ENCODE measurements at places on chromosomes 5 and 9.

GRCh38 chr5:141853895-141854626 lies 24.1 kb downstream of the PCDH1 start:
- no peak for DNase-seq

GRCh38 chr5:171149772-171150171 lies 159.3 kb upstream of the TLX3 start:
- DNase-seq: no peak

DNA sequence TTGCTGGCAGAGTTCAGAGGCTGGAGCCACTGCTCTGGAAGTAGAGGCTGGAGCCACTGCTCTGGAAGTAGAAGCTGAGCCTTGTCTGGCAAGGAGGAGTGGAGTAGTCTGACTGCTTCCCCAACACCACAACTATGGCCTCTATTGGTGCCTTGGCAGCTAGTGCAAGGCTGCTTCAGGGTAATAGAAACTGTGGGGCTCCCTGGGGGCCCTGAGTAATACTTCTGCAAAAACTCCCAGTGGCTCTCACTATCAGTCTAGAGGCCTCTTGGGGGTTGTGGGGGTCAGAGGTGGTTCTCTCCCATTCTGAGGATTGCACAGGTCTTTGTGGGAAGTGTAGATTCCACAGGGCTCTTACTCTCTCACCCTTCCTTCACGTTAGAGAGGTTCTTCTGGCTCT lies 629.0 kb upstream of the PTPRD start:
- DNase-seq: no peak

GRCh38 chr5:108436696-108437095 lies 54.8 kb upstream of the FBXL17 start:
- DNase-seq: no peak

GRCh38 chr9:97284798-97285197 lies 22.7 kb upstream of the CCDC180 start:
- DNase-seq: no peak

DNA sequence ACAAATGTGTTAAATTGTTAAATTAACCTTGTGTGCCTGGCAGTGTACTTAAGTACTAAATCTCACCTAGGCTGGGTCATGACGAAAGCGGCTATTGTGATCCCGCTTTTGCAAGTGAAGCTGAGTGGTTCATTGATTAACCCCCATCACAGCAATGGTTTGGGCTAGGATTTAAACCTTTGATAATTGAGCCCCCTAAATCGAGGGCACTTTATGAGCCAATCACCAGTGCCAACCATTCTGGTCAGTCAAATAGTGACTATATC lies 22.8 kb downstream of the HNRNPK start:
- no peak for DNase-seq

DNA sequence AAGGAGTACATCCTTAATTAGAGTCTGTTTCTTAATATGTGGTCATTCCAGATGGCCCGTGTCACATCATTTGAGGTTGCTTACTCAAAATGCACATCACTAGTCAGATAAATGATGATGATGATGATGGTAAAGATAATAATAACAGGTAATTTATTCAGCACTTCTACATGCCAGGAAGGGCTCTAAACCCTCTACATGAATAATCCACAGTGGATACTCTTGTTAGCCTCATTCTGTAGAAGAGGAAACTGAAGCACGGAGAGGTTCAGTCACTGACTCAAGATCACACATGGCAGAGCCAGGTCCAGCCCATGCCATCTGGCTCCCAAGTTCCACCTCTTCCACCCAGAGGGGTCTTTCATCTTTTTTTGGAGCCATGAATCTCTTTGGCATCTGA lies 11.7 kb downstream of the SH3PXD2B start:
- no peak for DNase-seq

- DNase-seq: no peak
Measured at GRCh38 chr5:141704782-141705297, 22.8 kb upstream of the ARAP3 start.

GRCh38 chr9:124835026-124835557 lies 18.2 kb upstream of the WDR38 start:
- DNase-seq: no peak

GRCh38 chr5:110321117-110321516 lies 405.4 kb downstream of the TMEM232 start:
- DNase-seq: no peak

DNA sequence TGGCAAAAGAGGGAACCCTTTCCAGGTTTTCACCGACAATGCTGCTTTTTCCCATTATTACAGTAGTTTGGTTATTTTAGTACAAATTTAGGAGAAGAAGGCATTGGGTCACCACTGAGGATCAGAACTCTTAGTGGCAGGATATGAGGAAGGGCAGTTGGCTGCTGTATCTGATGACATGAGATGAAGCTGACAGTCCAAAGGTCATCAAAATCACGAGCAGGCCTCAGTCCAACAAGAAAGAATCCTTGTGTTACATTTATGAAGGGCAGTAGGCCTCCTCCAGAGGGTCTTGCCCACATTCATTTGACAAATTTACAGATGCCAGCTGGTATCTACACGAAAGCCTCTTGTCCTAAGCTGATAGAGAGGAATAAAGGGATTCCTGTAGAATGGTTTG lies 49.5 kb upstream of the COL15A1 start:
- DNase-seq: no peak

DNA sequence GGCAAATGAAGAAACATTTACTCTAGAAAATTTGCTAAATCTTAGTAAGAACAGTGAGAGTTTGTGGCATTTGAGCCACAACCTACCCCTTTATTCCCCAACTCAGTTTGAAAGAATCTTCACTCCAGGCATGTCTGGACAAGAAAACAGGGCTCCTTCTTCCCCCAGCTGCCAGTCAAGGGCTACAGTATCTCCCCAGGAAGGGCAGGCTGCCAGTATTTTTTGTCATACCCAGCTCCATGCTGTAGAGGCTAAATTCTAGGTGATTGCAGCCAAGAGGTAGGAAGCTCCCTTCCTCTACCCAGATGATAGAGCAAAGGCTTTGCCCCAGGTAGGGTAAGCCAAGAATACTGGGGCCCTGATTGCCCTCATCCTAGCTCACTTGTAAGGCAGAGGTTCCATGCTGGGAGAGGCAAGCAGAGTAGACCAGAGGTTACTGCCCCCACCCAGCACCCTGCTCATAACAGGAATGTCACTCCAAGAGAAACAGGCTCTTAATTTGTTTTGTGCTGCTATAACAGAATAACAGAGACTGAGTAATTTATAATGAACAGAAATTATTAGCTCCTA lies 20.0 kb upstream of the GRPEL2 start:
- DNase-seq: no peak

GRCh38 chr9:117929868-117930267 lies 225.7 kb downstream of the TLR4 start:
- no peak for DNase-seq

Data from CMK (cell line).